ENCODE measurements at places on chromosomes 1 and 21. TPM values are rescaled to one million over a fixed set of nuclear protein-coding genes. Genes with fewer than 3 reads are reported as not detected.

RYR2 gene
- not detected for total RNA-seq

TBX15 gene
- not detected for total RNA-seq

LRRC39 gene
- total RNA-seq: 0.33 TPM

RCOR3 gene
- 26.2 TPM for total RNA-seq
